Ascending aorta (tissue), 2 donors: ENCODE measurements at places on chromosomes 7 and 10. TPM values are rescaled to one million over a fixed set of nuclear protein-coding genes. Genes with fewer than 3 reads are reported as not detected.

The CRHR2 gene
- total RNA-seq: 3.1 TPM

The TMED4 gene
- total RNA-seq: 69.1 TPM

The RBP4 gene
- 58.0 TPM for total RNA-seq

The CLDN4 gene
- 0.21 TPM for total RNA-seq

The TLX1 gene
- not detected for total RNA-seq

The EGR2 gene
- total RNA-seq: 11.9 TPM

The TRPV6 gene
- total RNA-seq: not detected

The ABCB4 gene
- total RNA-seq: not detected

The CFAP69 gene
- 0.85 TPM for total RNA-seq

The CALML5 gene
- total RNA-seq: not detected

The GPC2 gene
- not detected for total RNA-seq

The SGPL1 gene
- total RNA-seq: 6.2 TPM

The SAMD9 gene
- 5.6 TPM for total RNA-seq

The UBE2D1 gene
- 4.2 TPM for total RNA-seq

The STEAP2 gene
- total RNA-seq: 18.7 TPM

The MMP21 gene
- not detected for total RNA-seq

The HOXA6 gene
- 15.3 TPM for total RNA-seq

GRCh38 chr10:10526846-10527245 is 490.8 kb upstream of the CELF2 start:
- DNase-seq: no peak

DNA sequence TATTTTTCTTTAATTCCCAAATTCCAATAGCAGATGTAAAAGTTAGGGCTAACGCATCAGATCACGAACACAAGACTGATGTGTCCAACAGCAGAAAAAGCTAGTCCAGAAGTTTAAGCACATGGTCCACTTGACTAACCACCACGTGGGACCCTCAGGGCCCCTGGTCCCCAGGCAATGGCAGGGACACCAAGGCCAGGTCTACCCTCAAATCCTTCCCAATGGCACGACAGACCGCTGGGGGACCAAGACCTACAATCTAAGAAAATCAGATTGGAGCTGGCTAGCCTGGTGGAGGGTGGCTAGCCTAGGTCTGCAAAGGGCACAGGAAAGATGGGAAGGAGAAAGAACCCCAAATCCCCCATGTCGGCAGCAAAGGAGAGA is 1.5 kb downstream of the GIGYF1 start:
- DNase-seq: no peak

DNA sequence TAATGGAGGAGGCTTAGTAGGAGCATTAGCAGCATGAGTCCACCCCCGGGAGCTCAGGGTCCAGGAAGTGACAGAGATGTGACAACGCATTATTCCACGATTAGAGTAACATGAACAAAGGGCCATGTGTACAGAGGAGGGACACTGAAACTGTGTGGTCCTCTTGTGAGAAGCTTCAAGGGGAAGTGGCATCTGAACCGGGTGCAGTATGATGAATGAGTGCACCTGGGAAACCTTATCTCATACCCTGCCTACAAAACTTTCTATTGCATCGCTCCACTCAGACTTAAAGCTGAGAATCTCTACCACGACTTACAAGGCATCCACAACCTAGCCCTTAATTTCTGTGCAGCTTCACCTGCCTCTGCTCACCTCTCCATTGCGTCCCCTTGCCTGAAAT is 115.3 kb upstream of the AMPH start:
- DNase-seq: no peak

DNA sequence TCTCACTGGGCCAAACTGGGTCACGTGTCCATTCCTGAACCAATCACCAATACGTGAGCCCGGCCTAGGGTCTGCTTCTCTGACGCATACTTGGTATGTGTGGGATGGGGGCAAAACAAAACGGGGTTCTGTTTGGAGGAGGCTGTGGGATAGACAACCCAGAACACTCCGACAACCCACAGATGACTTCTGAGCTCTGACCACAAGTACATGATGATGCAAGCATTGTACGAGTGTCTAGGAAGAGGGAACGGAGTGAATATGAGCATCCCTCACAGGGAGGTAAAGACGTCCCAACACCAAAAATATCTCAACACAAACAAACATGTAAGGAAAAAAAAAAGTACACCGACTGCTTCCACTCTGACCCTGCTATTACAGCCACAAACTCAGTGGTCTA is 5.6 kb downstream of the DAGLB start:
- no peak for DNase-seq

- no peak for DNase-seq
Observed at GRCh38 chr10:9951481-9952257, 1066.0 kb upstream of the CELF2 start.

GRCh38 chr10:122657729-122658128 is 41.9 kb downstream of the C10orf120 start:
- DNase-seq: no peak

DNA sequence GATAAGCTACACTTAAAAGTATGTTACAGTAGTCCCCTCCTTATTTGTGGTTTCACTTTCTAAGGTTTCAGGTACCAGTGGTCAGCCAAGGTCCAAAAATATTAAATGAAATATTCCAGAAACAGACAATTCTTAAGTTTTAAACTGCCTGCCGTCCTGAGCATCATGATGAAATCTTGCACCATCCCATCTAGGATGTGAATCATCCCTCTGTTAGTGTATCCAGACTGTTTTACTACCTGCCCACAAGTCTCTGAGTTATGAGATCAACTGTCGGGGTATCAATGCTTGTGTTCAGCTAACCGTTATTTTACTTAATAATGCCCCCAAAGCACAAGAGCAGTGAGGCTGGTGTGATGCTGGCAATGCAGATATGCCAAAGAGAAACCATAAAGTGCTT is 11.4 kb downstream of the KDM7A start:
- DNase-seq: no peak

GRCh38 chr7:158378978-158379377 is 208.6 kb downstream of the PTPRN2 start:
- DNase-seq: no peak

- no peak for DNase-seq
Observed at GRCh38 chr7:82029236-82029913, 259.5 kb upstream of the HGF start.

- DNase-seq: no peak
Observed at GRCh38 chr10:89355394-89355931, 22.4 kb upstream of the IFIT1B start.

DNA sequence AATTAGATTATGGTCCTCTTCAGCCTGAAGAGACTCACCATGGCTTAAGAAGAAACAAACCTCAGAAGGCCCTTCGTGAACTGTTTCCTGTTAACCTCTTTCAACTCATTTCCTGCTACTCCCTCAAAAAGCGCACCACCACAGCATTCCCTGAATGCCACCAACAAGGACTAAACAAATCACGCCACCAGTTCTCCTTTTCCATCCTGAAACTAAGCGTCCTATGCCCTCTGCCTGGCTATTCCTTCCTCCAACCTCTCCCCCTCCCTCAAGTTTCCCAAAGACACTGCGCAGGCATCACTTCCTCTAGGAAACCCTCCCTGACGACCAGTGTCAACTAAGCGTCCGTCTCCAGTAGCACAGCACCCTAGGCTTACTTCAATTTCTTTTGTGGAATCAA is 12.0 kb downstream of the YWHAG start:
- DNase-seq: no peak

DNA sequence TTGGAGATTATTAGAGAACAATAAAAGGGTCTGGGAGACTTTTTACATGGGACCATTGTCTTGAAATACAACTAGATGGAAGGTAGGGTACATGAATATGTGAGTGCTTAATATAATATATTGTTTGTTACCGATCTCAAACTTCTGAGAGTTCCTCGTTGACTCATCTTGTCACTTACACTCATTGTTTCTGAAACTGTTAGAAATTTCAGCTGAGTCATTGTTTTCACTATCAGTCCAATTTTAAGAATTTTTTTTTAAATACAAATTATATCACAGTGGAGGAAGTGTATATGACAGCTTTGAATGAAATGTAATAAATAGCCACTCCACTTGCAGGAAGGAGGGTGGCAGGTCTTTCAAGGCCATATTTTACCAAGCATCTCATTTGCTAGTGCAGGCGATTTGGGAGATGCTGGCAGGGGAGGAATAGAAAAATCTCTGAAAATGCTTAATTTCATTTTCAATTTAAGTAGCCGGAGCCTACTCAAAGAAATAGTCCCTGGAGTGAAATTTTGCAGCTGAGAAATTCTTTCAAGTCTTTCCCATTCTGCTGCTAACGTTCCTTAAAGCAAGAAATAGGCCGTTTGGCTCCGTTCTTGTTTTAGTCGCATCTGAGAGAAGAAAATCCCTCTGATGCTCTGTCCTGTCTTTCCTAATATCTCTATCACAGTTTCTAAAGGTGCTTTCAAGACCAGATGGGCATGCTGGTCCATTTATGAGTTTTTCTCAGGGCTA is 1404.2 kb upstream of the CELF2 start:
- no peak for DNase-seq

GRCh38 chr10:2019281-2019680 is 282.0 kb upstream of the ADARB2 start:
- DNase-seq: no peak

GRCh38 chr7:32518534-32519140 is 23.3 kb downstream of the AVL9 start:
- no peak for DNase-seq

DNA sequence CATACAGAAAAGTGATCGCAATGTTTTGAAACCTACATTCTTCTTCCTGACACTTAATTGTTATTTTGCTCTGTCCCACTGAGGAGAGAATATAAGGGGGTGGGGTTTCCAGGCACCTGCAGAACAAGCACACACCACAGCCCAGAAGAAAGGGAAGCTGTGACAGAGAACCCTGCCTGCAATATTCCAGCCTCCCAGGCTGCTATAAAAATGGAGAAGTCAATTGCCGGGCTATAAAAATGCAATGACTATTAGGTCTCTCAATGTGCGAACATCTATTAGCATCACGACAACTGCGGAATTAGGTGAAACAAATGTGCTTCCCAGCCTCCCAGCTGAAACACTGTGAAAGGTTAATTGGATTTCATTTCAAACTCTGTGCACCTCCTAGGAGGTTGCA is 145.3 kb upstream of the FRMD4A start:
- no peak for DNase-seq

- DNase-seq: no peak
Observed at GRCh38 chr7:107746006-107746405, 2.1 kb downstream of the CBLL1 start.

GRCh38 chr7:1846331-1847065 is 176.4 kb downstream of the ELFN1 start:
- peak; percentile 47 for DNase-seq

DNA sequence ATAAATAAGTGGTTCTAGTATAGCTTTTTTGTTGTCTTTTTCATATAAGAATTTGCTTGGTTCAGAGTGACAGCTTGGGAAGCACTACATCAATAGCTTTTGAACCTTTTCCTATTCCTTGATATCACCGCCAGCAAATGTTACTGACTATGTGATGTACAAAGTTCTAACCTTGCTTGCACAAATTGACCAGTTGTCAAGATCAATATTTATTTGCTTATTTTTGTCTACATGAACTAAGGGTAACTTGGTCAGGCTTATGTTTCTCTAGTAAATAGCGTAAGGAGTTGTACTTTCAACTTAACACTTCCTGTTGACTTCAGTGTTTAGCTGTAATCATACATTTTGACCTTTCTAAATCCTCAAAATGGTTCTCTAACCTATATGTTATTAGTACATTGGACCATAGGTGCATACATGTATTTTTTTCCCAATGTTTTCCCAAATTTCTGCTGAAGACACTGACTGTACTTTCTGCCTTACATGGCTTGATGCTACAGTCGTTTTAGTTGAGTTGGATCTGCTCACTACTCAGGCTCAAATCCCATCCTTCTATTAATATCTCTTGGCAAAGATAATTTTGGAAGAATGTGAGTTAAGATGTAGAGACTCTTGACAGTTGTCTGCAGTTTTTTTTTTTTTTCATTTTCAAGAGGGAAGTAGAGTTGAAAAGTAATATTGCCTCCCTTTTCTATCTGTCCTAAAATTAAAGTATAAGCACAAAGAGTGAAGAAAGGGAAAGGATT is 239.1 kb upstream of the KAT6B start:
- no peak for DNase-seq

DNA sequence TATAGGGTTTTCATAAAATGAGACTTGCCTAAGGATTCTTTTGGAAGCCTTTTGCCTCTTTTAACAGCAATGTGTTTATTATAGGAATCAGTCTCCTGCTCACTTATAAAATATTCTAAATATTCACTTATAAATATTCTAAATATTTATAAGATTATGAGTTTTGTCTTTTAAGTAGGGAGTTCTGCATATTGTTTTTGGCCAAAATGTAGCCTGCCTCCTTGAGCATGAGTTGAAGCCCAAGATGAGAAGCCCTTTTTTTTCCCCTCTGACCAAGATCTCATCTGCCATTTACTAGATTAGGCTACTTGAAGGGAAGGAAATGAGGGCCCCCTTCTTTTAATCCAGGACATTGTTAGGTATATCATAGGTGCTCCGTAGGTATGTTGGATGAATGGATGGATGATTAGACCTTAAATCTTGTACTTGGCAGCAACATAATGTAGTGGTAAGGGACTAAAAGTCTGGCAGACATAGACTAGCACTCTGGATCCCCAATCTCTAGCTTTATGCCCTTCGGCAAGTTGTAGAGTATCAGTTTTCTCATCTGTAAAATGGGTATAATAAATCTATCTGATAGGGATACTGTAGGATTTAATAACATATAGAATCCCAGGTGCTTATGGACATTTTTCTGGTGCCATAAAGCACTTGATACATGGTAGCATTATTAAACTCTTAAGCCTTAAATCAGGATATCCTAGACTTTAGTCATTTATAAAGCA is 59.1 kb downstream of the ARID5B start:
- no peak for DNase-seq

DNA sequence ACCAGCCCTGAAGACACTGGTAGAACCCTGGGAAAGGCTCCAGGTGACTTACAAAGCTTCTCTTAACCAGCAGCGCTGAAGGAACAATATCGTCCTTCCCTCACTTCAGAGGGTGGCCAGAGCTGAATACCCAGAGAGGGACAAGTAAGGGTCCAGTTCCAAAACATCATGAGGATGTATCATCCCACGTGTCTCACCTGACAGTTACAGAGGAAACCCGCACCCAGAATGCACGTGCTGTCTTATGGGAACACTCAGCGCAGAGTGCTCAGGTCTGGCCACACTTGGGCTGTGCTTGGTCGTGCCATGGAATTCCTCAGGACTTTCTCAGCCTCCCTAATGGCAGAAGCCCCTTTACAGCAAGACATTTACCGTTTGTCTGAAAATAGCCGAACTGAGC is 46.9 kb upstream of the BTBD16 start:
- no peak for DNase-seq

GRCh38 chr10:107275806-107276205 is 111.3 kb upstream of the SORCS1 start:
- no peak for DNase-seq

GRCh38 chr7:151175793-151176311 is 8.4 kb upstream of the GBX1 start:
- DNase-seq: no peak

GRCh38 chr7:149790146-149790548 is 16.8 kb upstream of the ZNF467 start:
- DNase-seq: no peak
